Aorta (tissue), 5 donors: ENCODE measurements at places on chromosomes 4 and X.

- no peak for DNase-seq
These were observed 85.3 kb downstream of the GATB start for GRCh38 chr4:151675411-151675971.

GRCh38 chr4:72055566-72055965, 23.8 kb downstream of the NPFFR2 start:
- DNase-seq = no peak

DNA sequence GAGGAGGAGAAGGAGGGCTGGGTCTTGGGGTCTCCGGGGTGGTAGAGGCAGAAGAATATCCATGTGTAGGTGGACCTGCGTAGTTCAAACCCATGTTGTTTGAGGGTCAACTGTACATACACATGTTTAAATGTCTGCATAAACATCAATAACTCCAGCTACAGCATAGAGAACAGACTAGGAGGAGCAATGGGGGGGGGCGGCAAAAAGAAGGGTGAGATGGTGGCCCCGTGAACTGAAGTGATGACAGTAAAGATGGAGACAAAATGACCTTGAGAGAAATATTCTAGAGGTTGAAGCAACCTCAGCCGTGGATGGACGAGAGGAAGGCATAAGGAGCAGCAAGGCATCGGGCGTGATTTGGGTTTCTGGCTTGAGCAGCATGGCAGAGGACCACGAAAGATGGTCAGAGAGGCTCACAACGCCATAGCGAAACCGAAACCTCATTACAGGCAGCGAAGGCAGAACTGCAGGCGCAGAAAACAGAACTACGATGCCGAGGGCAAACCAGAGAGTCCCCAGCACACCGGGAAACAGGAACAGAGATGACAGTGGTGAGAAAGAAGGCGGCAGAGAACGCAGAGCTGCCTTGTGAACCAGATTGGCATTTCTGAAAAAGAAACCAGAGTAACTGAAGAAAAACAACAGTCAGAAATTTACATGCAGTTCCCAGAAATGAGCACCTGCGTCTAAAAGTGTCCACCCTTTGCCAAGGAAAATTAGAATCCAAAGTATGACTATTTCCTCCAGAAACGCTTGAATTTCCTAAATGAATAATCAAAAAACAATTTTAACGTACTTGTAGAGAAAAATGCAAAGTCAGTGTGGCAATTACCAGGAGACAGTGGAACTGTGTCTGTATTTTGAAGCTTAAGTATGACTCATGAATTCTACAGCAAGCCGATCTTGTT, 50.3 kb upstream of the ENPP6 start:
- peak; percentile 78 for DNase-seq

DNA sequence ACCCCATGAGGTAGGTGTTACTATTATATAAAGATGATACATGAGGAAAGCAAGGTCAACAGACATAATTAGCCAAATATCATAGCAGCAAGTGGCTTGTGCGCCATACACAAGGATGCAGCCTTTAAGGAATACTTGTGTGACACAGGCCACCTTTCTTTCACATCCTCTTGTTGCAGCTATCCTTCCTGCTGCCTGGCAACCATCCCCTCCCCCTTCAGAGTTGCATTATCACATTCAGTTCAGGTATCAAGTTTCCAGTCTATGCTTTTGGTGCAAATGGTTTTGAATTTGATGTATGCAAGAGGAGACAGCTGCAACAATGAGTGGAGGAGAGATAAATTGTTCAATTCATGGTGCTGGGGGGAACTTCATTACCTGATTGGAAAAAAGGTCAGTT, 6.4 kb downstream of the ZCCHC18 start:
- no peak for DNase-seq

DNA sequence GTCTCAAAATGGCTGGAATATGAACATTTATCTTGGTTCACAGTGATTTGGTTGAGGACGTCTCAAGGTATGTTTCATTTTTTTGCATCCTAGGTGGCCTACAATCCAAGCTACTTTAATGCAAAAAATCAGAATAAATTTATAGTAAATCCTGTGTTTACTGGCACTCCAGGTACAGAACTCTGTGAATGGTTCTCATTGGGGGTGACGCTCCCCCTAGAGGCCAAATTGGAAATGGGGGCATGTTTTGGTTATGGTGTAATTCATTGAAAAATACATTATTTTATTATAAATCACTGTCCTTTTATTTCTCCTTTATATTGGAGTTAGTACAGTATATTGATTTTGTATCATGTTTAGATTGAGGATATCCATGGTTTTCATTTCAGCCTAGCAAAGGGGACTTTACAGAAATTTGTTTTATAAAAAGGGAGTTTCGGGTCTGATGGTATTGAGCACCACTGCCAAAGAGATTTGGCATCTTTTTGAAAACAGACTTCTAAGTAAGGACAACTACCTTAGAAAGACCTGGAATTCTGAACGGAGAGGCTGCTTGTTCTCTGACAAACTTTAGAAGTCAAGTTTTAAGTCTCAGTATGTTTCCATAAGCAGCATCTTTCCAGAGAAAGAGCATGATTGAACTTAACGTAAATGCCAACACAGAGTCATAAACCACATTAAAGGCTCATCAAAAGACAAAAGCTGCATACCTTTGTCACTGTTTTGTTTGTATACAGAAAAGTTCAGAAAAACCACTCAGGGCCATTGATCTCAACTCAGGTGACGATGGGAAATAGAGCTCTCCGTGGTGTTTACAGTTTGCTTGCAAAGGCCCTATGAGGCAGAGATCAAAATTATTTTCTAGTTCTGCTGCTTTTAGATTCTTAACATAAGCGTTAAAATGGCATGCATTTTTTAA, 19.4 kb downstream of the MTM1 start:
- no peak for DNase-seq

DNA sequence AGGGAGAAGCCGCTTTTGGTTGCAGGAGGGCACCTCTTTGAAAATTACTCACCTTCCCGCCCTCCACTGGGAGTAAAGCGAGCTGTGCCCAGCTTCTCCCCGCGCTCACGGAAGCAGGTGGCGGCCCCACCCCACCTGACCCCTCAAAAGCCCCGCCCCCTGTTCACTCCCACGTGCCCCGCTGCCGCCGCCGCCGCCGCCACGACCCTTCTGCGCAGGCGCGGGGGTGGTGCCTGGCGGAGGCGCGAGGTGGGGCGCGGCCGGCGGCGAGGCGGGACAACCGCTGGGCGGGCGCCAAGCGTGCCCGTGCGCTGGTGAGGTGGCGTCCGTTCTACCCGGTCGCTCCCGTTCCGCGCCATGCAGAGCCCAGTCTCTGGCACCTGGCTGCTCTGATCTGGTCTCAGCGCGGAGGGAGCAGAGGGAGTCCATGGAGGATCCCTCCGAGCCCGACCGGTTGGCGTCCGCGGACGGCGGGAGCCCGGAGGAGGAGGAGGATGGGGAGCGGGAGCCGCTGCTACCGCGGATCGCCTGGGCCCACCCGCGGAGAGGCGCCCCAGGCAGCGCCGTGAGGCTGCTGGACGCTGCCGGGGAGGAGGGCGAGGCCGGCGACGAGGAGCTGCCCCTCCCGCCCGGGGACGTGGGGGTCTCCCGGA, at the start of gene PI4K2B:
TSS of gene PI4K2B (plus strand) at position 297 of the 653 bp plus-strand sequence. CDS start at position 428, 131 bp downstream.
- DNase-seq = peak; percentile 96
